ENCODE measurements at places on chromosomes 5 and 9.

DNA sequence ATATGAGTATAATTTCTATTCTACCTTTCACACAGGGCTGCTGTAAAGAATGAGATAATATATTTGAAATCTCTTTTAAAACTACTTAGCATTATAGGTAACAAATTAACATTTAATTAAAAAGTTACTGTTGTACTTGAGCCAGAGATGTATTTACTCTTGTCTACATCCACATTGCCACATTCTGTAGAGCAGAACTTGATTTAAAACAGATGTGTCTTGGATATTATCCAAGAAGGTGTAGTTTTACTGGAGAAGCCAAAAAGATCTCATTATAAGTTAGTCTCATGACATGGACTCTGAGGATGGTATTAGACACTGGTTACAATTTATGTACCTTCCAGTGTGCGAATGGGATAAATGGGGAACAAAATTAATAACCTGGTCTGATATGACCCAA lies 293.1 kb upstream of the CCNH start:
- DNase-seq, result no peak

GRCh38 chr5:90571147-90571773 lies 12.7 kb downstream of the ADGRV1 start:
- DNase-seq, result no peak

DNA sequence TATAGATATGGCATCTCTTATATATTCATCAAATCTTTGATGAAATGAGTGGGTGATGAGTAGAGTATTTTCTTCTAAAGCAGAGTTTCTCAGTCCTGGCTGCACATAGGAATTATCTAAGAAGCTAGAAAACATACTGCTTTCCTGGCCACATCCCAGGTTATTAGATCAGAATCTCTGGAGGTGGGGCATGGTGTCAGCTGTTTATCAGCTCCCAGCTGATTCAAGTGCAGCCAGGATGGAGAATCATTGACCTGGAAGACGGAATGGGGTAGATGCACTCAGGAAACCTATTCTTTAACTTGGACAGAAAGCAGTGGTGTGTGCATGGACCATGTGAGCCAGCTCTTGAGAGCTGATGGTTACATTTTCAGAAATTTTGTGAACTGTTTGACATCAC lies 108.1 kb upstream of the IL6ST start:
- no peak for DNase-seq

DNA sequence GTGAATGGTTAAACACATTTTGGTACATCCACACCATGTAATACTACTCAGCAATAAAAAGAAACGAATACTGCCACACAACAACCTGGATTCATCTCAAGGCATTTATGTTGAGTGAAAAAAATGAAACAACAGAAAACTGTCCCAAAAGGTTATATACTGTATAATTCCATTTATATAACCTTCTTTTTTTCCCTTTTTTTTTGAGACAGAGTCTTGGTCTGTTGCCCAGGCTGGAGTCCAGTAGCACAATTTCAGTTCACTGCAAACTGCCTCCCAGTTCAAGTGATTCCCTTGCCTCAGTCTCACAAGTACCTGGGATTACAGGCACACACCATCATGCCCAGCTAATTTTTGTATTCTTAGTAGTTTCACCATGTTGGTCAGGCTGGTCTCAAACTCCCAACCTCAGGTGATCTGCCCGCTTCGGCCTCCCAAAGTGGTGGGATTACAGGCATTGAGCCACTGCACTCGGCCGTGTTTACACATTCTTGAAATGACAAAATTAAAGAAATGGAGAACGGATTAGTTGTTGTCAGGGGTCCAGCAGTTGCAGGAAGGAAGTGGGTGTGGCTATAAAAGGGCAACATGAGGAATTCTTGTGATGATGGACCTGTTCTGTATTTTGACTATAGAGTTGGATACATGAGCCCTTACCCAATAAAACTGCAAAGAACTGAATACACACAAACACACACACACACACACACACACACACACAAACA lies 17.4 kb downstream of the PPP6C start:
- no peak for DNase-seq

DNA sequence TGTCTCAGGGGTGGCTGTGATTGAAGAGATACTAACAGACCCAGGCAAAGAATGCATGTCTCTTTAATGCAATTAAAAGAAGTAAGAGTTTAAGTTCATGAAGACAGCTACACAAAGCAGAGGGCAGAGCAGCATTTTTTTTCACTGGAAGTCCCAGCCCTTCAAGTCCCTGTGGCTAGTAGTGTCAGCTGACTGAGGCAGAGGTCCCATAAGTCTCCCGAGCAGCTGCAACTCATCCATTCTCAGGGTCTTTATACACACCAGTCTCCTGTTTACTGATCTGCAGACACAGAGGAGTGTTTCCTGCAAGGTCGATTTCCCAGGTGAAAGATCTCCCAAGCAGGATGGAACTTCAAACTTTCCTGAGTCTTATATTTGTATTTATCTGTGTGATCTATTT lies 169.4 kb upstream of the GLRA1 start:
- DNase-seq, result no peak

DNA sequence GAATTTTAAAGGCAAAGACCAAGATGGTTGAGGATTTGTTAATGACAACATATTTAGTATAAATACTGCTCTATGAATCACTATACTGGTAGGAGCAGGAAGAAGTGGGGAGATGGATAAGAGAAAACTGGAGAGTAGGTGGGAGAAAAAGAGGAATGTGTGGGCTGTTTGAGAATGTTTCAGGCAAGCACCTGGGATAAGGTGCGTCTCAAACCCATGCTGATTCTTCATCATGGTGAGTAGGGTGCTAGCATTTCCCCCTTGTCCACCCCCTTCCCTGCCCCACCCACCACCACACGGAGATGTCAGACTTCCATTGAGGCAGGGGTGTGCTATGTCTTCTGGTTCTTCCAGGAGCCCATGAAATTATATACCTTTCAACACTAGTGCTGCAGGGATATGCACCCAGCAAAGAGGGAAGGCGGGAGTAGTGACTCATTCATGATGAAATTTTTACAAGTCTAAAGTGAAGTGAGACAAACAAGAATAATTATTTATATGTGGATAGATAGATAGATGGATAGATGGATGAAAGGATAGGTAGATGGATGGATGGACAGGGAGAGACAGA lies 54.3 kb downstream of the MTX3 start:
- no peak for DNase-seq

- peak; percentile 16 for DNase-seq
Measured at GRCh38 chr9:70257502-70257901, 1.3 kb upstream of the SMC5 start.

DNA sequence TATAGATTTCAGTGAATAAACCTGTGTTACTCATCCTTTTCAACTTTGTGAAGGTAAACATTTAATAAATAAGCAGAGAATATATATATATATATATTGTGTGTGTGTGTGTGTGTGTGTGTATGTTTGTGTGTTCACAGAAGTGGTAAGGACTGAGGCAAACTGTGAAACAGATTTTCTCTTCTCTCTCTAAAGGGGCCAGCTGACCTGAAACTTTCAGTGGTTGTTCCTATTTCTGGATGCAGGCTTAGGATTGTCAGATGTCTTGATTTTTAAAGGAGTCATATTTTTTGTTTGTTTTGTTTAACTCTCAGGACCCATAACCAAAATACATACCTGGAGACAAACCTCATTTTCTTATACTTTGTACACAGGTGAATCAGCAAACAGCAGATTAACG lies 714.9 kb upstream of the MEF2C start:
- DNase-seq, result no peak

DNA sequence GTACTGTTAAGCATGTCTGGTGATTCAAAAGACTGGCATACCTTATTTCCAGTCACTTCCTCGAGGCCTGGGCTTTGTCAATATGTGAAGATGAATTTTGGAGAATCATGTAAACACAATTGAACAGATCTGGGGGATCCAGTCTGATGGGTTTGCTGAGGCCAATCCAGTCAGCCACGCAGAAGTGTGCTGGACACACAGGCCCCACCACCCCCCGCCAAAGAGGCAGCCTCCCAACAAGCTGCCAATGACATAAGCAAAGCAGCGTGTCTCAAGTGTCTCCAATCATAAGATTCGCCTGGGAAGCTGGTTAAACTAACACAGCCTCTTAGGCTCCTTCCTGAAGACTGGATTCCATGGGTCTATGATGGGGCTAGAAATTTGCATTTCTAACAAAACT lies 192.9 kb upstream of the KLF9 start:
- DNase-seq, result no peak

- peak; percentile 17 for DNase-seq
Measured at GRCh38 chr9:97557606-97558095, 56.2 kb downstream of the TMOD1 start.

- DNase-seq, result peak; percentile 59
Measured at GRCh38 chr9:21801683-21802417, 586 bp upstream of the MTAP start.

All from NCI-H2081 (cell line).